ENCODE measurements at places on chromosomes 2 and 18.

- DNase-seq, result no peak
Measured at GRCh38 chr2:168698969-168699368, 103.5 kb upstream of the NOSTRIN start.

GRCh38 chr2:103805746-103806145 lies 1043.9 kb downstream of the TMEM182 start:
- DNase-seq, result no peak

DNA sequence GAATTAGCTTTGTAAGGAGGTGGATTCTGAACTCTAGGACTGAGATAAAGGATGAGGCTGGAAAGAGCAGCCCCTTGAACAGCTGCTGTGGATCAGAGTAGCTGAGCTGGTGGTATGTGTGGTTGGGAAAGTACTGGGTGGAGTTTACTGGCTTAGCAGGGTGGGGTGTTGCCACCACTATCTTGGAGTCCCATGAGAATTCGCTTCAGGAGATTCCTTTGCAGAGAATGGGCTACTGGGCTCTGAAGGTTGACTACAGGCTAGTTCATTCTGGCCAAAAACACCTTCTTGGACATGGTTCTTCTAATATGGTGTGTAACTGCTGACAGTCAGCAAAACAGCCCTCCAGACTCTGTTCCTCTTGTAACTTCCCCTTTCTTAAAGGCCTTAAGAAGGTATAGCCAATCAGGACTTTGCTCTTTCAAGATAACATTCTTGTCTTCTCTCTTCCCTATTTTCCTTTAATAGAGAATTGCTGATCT lies 52.7 kb downstream of the TET3 start:
- no peak for DNase-seq

- DNase-seq, result no peak
Measured at GRCh38 chr2:104746858-104747257, 107.1 kb upstream of the POU3F3 start.

GRCh38 chr2:168149150-168149974 lies 98.0 kb downstream of the STK39 start:
- no peak for DNase-seq

DNA sequence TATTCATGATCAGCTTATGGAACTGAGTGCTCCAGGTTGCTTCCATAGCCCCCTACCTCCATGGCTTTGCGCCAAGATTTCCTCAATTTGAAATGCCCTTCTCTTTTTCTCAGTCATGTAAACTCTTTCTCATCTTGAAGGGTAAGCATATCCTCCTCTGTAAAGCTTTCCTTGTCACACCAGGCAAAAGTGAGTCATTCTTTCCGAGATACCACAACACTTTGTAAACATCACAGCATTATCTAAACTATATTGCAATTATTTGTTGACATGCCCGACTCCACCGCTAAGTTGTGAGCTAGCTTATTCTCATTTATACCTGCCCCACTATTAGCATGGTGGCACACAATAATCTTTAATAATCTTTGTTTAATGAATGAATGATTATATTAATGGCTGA lies 419.5 kb upstream of the CHST9 start:
- no peak for DNase-seq

GRCh38 chr18:74551936-74552555 lies 17.7 kb downstream of the CNDP1 start:
- DNase-seq, result peak; percentile 58

DNA sequence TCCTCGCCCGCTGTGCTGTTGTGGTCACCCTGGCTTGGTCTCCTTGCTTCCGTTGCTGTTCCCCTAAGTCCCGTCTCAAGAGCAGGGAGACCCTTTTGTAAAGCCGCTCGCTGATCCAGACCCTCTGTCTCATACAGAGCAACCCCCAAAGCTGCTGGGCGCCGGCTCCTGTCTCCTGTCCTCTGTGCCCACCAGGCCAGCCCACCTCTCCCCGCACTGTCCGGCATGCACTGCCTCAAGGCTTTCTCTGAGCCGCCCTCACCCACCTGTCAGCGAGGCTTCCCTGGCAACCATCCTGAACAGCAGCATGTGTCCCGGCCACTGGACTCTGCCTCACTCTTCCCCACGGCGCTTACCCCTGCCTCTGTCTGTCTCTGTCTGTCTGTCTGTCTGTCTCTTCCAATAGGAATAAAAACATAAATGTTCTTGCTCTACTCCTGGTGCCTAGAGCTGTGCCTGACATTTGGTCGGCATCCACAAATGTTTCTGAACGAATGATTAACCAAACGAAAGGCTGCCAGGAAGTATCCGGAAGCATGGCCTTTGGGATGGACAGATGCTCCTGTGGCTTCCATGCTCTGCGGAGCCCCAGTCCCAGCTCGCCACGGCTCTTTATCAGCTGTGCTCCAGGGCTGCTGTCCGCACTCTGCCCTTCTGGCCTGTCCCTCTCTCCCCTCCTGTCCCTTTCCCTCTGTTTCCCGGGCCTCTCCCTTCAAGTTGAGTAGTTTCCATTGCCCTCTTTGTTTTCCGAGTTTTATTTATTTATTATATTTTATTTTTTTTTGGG lies 7.8 kb downstream of the COLEC11 start:
- no peak for DNase-seq

- DNase-seq, result peak; percentile 94
Measured at GRCh38 chr2:239275044-239275685, 125.7 kb downstream of the HDAC4 start.

DNA sequence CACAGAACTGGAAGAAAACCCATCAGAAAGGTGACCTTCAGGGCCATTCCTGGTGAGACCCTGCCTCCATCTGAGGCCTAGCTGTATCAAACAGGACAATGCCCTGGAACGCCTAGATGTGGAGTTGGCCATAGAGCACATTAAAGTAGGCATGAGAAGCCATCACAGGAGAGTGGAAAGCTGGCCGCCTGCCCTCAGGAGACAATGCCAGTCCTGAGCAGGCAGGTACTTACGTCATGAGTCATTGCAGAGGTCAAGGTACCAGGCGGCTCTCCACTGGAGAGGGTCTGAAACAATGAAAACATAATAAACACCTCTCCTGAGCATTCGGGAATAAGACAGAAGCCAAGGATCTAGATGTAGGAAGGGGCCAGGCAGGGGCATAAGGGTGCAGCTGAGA lies 68.6 kb downstream of the CCDC93 start:
- DNase-seq, result no peak

DNA sequence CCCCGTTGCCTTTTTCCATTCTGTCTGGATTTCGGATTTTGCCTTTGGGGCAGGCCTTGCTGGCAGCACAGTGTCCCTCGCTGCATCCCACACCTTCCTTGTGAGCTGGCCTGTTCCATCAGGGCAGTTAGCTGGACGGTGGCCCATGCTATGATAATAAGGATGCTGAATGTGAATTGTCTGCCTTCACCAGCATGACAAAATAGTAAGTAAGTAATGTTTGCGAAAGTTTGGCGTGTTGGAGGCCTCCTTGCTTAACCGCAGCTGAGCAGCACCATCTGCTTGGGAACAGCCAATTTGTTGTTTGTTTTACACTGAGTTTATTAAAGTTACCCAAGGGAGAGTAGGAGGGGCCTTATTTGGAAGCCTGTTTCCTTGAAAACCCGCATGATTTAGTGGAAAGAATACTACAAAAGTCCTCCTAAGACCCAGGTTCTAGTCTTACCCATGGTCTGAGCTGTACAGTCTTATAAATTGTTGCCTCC lies 469.7 kb upstream of the FANCL start:
- no peak for DNase-seq

- DNase-seq, result no peak
Measured at GRCh38 chr2:148967578-148967977, 70.9 kb upstream of the LYPD6B start.

- no peak for DNase-seq
Measured at GRCh38 chr2:164138750-164139149, 402.9 kb upstream of the FIGN start.

- DNase-seq, result no peak
Measured at GRCh38 chr2:21657445-21657844, 533.7 kb downstream of the TDRD15 start.

GRCh38 chr2:54461261-54461660 lies 5.1 kb downstream of the SPTBN1 start:
- peak; percentile 64 for DNase-seq

DNA sequence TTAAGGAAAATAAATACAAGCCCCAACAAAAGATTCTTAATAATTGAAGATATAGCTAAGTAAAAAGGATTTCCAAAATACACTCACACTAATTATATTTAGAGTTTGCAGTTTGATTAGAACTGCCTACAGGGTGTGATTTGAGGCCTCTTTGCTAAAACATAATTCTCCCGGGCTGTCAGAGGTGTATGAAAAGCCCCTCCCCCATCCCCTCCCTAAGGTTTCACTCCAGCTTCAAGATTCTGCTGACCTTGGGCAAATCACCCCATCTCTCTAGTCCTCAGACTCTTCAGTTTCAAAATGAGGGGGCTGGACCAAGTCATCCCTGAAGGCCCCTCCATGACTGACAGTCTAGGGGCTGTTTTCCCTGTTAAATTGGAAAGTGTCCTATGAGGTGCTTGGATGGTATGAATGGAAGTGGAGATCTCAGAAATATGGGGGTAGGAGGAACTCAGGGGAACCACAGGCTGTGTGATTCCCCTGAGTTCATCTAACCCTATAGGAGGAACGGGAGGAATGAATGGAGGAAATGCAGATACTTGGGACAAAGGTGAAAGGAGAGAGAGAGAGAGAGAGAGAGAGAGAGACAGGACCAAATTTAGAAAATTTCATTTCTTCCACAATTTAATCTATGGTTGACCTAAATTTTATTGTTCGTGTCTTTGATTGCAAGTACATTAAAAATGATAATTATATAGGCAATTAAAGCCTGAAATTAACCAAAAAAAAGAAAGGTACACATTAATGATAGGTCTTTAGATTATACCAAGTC lies 107.5 kb downstream of the SPP2 start:
- DNase-seq, result no peak

DNA sequence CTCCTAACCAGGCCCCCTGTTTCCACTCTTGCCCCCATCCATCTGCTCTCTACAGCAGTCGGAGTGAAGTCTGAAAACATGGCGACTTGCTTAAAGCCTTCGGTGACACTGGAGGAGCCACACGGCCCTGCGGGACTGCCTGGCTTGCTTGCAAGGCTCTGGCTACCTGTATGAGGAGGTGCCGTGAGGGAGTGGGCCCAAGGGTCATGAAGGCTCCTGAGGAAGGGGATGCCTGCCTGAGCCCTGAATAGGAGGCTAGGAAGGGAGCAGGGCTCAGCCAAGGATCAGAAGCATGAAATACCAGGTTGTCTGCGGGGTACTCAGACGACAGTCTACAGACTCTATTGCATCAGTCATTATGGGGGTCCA lies 75.4 kb downstream of the EMX1 start:
- DNase-seq, result no peak

- DNase-seq, result no peak
Measured at GRCh38 chr18:57635003-57635822, 13.6 kb upstream of the NARS1 start.

DNA sequence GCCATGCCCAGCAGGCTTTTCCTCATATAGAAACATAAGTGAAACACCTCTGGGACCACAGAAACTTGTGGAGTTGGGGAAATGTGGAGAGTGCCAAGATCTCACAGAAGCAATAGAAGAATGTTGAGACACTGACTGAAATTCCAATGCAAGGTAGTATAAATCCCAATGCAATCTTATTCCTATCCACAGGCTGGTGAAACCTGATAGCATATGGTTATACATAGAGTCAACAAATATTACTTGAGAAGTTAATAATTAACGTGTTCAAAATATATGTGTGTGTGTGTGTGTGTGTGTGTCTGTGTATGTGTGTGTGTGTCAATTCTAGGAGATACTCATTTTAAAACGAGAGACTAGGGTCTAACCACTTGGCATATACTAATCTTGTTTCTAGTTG lies 776.8 kb upstream of the ACVR2A start:
- DNase-seq, result no peak

DNA sequence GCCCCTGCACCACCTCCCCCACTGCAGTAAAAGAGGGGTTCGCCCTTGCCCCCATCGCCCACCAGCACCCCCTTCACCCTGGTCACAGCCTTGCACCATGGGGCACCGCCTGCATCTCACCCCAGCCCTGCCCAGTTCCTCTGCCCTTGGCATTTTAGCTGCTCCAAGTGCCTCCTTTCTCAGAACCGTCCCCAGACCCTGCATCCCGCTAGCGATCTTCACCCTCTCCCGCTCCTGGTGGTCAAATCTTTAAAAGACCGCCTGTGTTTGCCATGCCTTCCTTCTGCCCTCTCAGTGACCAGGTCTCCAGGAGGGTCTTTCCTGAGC lies 114.7 kb upstream of the OTOS start:
- DNase-seq, result no peak

DNA sequence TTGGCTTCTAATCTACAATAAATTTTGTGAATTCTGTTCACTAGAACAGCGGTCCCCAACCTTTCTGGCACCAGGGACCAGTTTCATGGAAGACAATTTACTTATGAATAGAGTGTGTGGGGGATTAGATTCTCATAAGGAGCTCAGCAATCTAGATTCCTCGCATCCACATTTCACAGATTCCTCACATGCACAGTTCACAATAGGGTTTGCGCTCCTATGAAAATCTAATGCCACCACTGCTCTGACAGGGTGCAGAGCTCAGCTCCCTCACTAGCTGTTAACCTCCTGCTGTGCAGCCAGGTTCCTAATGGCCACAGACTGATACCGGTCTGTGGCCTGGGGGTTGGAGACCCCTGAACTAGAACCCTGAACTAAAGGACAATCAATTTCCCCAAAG lies 1568.6 kb upstream of the NXPH2 start:
- no peak for DNase-seq

DNA sequence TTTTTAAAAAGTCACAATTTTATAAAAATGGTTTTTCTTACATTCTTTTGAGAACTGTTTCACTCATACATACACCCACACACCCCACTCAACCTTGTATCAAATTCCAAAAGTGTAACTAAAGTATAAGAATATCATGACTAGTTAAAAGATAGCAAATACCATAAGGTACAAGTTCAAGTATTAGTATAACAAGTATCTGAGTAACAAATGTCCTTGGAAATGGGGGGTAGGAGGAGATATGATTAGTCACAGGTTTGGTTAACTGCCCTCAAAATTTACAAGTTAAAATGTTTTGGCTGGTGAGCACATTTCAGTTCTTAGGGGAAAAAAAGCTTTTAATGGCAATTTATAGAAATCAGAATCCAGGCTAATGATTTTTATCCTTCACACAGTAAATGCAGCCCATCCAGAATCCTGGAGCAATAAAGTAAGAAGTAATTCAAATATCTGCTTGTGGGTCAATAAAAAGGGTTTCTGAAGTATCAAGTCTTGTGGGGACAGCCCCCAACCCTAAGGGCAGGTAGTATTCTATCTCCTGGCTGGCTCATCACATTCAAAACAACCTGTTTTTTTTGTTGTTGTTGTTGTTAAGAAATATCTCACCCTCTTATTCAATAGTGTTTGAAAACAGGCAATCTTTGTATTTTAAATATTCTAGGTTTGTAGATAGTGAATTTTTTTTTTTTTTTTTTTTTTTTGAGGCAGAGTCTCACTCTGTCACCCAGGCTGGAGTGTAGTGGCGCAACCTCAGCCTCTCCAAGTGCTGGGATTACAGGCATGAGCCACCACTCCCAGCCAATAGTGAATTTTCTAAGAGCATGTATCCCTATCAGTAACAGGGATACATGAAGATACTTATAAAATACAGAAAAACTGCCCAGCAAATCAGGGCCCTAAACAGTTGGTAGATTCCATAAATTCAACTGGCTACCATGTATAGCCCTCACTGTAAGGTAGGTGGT lies 14.5 kb downstream of the IAH1 start:
- DNase-seq, result no peak

GRCh38 chr2:18253686-18254197 lies 306.7 kb downstream of the RDH14 start:
- DNase-seq, result no peak
